GM04504 (cell line): ENCODE measurements at places on chromosomes 7 and 10.

- no peak for DNase-seq
Observed at GRCh38 chr10:103793920-103794883, 61.2 kb downstream of the SH3PXD2A start.

- DNase-seq = no peak
Observed at GRCh38 chr10:62379394-62379793, 5.2 kb downstream of the ZNF365 start.

DNA sequence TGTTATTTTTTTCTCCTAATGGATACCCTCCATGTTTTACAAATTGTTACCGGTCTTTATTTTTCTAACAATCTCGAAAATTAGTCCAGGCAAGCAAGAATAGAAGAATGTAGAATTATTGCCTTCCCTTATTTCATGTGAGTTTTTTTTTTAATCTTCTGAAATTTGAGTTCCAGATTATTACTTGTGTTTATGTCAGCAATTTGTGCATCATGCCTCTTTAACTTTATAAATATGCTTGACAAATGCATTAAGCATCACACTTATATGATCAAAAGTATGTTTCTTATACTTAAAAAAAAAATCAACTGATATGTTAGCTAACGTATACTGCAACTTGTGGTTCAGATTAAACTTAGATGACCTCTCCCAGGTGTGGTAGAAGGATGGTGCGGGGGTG is 242.7 kb upstream of the VSTM2A start:
- no peak for DNase-seq

DNA sequence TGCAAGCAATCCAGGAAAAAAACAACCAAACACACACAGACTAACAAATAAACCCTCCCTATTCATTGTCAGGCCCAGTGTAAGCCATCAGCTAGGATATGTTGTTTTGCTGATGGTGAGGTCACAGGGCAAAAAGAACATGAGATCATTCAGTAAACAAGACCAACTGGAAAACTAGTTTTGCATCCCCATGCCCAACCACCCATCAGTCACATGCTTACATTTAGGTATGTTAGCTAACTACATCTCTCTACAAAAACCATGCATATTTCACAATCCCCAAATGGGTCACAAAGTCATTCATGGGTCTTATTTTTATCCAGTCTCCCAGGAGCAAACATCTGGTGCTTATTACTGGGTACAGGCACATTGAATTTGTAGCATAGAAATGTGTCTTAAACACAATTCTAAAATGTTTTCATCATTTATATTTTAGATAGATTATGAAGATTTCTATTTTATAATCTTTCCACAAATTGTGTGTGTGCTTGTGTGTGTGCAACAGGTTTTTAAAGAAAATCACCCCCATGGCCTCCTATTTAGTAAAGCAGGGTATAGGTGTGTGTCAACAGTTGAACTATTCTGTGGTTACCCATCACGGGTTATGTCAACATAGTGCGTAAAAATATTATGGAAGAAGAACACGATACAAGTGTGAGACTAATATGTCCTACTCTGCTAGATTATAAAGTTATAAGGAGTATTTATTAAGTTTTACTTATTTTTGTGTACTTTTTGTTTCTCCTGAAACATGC is 103.8 kb upstream of the AKR1E2 start:
- peak; percentile 73 for DNase-seq

- DNase-seq = no peak
Observed at GRCh38 chr7:20269726-20270125, 52.5 kb upstream of the MACC1 start.

- no peak for DNase-seq
Observed at GRCh38 chr7:30200591-30200990, 65.8 kb downstream of the MTURN start.

DNA sequence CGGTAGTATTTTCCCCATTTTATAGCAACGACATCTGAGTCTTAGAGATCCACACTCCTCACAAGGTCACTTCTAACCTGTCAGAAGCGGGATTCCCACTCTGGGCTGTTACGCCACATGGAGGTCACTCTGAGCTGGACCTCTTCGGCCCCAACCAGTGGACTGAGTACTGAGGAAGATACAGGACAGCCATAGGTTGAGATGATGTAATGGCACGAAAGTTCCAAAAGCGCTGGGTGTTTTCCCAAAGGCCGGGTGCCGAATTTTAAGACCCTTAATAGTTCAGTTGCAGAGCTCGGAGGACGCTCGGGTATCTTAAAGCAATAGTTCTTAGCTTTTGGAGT is 699 bp downstream of the GHITM start:
- peak; percentile 7 for DNase-seq
